ENCODE measurements at places on chromosomes 13 and 19.

DNA sequence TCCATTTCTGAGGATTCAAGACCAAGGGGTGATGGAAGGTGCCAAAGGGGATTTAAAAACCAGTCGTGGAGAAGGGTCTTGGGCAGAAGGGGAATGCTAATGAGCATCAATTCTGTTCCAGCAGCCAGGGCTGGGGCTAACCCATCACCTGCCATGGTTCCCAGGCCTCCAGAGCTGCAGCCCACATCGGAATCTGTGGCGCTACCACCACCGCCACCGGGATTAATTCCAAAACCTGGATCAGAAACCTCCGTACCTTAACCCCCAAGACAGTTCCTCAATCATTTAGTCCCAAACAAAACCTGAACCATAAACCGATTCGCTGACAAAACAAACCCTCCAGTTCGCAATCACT lies 583 bp downstream of the ZNF615 start:
- DNase-seq, result no peak

DNA sequence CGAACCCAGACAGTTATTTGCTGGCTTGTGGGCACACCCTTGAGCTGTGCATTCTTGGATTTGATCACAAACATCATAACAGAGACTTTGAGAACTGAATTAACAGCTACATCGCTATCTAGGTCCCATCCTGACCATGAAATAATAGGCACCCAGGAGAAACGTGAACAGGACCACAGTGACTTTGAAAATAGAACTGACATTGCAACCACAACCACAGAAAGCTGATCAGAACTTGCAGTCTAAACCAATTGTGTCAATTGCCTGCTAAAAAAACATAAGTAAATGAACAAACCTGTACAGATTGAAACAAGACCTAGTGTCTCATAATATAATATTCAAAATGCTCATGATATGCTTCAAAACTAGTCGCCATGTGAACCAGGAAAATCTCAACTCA lies 18.3 kb upstream of the KATNAL1 start:
- no peak for DNase-seq

GRCh38 chr13:32956595-32956933 lies 59.7 kb upstream of the KL start:
- DNase-seq, result no peak

DNA sequence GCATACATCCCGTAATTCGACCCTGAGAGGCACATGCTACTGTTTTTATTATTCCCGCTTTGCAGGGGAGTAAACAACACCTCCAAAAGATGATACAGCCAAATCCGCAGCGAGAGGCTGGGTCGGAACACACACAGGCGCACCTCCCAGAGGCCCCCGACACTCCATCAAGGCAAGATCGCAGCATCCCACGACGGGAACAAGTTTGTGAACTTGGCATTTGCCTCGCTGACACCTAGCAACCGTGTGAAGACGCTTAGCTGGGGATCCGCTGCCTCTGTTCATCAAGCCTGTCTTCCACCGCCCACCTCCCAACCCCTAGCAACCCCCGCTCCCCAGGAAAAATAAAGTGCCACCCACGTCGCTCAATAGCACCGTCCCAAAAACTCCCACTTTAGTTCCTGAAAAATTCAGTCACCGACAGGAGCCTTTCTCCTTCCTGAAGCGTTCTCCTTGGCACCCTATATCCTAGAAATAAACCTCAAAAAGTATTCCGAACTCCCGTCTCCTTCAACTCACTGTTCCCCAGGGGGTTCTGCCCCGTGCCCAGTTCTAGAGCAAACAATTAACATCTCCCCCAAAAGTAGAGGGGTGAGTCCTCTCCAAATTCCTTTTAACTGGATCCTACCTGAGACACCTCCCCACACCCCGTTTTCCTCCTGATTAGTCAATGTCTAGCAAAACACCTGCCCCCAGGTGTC lies 1.7 kb downstream of the GNG7 start:
- DNase-seq, result no peak

DNA sequence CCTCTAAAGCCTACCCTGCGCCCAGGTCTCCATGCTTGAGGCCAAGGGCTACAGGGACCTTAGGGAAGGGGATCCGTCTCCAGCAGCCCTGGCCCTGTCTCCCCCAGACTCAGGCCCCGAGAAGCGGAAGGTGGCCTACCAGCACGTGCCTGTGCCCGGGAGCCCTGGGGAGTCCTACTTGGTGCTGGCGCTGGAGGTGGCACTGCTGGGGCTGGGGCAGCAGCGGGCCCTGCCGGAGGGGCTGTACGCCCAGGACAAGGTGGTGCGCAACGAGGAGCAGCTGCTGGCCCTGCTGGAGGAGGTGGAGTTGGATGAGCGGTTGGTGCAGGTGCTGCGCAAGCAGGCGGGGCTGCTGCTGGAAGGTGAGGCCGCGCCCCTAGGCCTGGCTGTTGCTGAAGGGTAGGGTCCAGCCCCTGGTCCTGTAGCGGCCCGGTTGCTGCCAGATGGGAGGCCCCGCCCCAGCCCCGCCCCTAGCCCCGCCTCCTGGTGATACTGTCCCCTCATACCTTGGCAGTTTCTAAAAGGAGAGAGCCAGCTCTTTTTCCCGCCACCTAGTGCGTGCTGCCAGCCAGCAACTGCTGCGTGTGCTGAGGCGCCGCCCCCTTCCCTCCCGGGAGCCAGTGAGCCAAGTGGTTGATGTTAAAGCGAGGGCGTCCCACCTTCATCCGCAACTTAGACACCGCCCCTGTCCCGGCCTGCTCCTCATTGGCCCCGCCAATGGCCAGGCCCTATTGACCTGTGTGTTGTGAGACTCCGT lies 22.6 kb downstream of the ZSWIM4 start:
- DNase-seq, result peak; percentile 99

- DNase-seq, result no peak
These were observed 446.9 kb downstream of the COG6 start for GRCh38 chr13:40102360-40102727.

GRCh38 chr19:42173695-42174094 lies 41.4 kb upstream of the POU2F2 start:
- no peak for DNase-seq

GRCh38 chr13:111485491-111486250 lies 165.2 kb downstream of the TEX29 start:
- no peak for DNase-seq

DNA sequence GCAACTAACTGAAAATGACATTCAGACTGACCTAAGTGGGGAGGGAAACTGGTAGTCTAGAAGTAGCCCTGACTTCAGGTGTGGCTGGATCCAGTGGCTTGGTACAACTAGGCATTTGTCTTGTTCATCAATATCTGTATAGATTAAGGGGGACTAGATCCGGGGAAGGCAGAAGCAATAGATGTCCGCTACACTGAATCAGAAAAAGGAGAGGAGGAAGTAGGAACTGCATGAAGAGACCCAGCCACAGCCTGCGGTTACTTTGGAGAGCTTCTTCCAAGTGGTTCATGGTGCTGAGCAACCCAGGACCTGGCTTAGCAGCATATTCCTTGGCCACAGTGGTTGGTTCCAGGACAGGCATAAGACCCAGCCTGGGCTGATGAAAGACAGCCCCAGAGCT lies 9.9 kb upstream of the PRODH2 start:
- no peak for DNase-seq

DNA sequence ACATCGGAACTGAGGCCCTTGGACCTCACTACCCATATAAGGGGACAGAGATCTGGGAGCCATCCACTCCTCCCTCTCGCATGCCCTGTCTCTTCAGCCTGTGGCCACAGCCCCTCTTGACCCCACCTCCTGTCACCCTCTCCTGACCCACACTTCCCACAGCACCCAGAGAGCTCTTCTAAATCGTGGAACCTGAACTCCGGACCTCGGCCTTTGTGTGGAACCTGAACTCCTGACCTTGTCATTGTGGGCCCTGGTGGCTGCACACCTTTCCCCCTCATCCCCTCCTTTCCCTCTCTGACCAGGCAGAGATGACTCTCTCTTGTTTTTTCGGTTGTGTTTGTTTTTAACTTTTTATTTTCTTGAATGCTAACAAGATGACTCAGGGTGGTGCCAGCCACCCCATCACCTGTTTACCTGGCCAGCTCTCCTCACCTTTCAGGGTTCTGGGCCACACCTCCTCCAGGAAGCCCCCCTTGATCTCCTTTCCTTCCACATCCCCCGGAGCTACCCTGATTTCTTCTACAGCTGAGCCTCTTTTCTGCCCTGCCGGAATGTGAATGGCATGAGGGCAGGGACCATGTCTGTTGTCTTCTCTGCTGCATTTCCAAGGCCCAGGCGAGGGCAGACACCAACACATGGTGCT lies 5.1 kb downstream of the MRPL4 start:
- DNase-seq, result no peak

DNA sequence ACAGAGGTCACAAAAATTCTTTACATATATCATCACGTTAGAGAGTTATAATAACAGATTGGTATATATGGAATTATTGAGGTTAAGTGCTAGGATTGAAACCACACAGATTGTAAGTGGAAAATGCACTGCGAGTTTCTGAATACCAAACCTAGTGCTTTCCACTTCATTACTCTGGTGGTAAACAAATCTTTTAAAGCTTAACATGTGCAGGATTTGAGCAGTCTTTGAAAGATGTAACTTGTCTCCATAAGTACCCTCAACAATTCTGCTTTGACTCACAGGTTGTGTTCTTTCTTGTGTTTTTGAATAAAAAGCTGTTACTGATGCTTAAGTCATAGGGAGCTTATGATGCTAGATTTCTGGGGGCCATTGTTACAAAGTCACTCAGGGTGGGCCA lies 314.7 kb upstream of the DACH1 start:
- no peak for DNase-seq

DNA sequence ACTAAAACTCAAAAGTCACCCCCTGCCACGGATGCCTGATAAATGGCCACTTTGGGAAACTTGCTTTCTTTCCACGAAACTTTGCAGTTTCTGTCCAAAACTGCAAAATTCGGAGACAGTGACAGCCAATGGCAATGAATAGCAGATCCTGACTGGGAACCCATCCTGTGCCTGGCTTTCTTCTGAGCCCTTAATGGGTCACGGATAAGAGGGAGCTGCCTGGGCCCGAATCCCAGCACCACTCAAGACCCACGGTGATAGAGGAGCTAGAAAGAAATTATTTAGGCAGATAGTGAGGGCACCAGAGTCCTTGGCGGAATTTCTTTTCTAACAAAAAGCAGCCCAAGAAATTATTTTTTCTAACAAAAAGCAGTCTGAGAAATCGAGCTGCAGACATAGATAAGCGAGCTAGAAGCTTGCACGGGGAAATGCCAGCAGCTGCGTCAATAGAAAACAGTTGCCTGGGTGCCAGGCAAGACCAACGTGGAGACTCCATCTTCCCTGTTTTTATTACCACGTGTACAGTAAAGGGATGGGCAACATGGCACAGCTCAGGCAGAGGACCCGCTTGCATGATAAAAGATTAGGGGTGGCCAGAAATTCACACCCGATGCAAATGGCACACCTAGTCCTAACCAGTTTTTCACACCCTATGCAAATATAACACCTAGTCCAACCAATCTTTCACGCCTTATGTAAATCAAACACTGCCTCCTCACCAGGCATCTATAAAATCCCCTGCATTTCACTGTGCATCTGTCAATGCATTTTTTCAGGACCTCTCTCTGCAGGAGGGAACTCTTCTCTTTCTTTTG lies 7.1 kb upstream of the HSH2D start:
- DNase-seq, result peak; percentile 11

Data from NCI-H510A treated with DMSO at 0.1 percent for 48 hours (cell line).